NCI-H774 (cell line): ENCODE measurements at places on chromosomes 1 and 21.

DNA sequence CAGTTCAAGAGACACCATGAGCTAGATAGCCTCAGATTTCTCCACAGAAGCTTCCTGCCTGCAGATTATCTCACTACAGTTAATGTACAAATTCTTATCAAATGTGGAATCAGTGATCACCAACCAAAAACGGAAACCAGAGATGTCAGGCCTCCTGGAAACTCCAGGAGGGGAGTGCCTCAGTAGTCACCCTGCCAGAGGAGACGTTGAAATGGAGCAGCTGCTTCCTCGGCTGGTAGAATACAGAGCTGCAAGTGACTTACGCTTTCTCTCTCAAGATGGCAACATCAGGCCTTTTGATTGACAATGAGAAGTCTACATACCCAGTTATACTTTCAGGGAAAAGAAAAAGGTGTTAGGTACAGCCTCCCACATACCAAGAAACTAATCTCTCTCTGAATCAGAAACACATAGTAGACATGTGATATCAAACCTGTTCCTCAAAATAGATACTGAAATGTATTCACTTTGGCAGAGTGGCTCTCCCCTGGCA is 52.2 kb downstream of the ACP6 start:
- DNase-seq: no peak

GRCh38 chr1:24849672-24850295 is 80.3 kb downstream of the RUNX3 start:
- DNase-seq: no peak

GRCh38 chr1:78385744-78386462 is 104.9 kb upstream of the PTGFR start:
- no peak for DNase-seq

GRCh38 chr1:144551107-144551542 is 41.6 kb upstream of the PPIAL4F start:
- DNase-seq: no peak

DNA sequence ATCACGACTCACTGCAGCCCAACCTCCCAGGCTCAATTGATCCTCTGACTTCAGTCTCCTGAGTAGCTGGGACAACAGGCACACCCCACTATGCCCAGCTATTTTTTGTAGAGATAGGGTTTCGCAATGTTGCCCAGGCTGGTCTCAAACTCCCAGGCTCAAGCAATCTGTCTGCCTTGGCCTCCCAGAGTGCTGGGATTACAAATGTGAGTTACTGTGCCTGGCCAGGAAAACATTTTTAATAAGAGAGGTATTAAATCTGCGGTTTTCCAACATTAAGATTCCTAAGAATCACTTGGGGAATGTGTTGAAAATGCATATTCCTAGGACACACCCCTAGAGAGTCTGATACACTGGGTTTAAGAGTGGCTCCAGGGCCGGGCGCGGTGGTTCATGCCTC is 8.7 kb downstream of the CSF1 start:
- no peak for DNase-seq

GRCh38 chr21:45032332-45032731 is 42.0 kb upstream of the ADARB1 start:
- no peak for DNase-seq

DNA sequence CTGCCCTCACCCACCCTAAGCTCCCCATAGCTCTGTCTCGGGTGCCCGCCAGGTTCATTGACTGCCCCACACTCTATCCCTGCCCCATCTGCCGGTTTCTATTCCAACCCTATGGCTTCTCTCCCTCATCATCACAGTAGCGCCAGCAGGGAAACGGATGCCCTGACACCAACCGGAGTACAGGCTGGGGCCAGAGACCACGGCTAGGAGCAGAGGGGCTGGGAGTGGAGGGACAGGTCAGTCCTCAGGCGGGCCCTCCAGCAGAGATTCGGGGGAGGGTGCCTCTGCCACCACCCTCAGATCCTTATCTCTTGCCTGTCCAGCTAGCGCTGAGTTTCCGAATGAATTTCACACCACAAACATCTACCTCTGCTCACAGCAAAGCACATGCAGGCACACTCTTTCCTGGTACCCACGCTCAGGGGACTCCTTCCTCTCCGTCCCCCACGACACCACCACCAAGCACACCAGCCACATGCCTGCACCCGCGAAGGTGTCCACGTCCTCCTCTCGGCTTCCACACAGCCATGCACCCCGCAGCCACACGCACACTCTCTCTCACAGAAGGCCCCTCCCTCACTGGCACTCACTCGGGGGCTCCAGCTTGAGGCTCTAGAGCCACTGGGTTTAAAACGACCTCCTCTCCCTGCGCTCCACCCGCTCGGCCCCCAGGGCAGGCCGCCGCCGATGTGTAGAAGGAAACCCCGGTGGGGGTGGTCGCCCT is 7.2 kb downstream of the TAL1 start:
- no peak for DNase-seq
